ENCODE measurements at places on chromosomes 5 and 9.

DNA sequence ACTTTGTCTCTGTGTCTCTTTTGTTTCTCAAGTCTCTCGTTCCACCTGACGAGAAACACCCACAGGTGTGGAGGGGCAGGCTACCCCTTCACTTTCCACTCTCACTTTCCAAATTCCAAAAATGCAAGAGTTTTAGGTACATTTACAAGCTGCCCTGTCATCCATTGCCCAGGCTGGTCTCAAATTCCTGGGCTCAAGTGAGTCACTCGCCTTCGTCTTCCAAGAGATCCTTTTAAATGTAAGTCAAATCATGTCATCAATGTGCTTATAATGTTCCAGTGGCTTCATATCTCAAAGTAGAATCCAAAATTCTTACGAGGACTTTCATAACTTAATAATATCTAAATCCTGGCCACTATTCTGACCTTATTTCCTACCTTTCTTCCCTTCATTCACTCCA, 20.4 kb upstream of the UGCG start:
- DNase-seq, result no peak

DNA sequence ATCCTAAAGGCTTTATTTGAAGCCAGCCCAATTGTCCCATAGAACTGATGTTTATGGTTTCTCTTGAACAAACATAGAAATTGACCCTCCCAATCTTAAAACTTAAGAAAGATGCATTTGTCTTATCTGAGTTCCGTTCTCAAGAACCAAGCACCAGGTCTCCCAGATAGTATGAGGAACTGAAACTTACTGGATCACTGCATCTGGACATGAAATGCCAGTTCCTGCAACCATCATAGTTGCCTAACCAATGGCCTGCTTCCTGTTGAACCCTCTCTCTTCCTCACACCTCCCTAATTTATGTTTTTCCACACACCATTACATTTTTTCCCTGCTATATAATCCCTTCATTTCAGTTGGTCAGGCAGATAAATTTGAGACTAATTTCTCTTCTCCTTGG, 478.9 kb downstream of the HTR1A start:
- no peak for DNase-seq

GRCh38 chr9:137168573-137168903, 1.3 kb downstream of the LRRC26 start:
- DNase-seq, result no peak

- no peak for DNase-seq
Observed at GRCh38 chr9:14957109-14957508, 46.9 kb upstream of the FREM1 start.

GRCh38 chr5:2752059-2752820, 763 bp upstream of the IRX2 start:
- DNase-seq, result peak; percentile 88

GRCh38 chr5:58466939-58467338, 7.1 kb upstream of the PLK2 start:
- peak; percentile 27 for DNase-seq

GRCh38 chr9:37801959-37802711, 1.5 kb downstream of the DCAF10 start:
- DNase-seq, result no peak

GRCh38 chr5:10586555-10586954, 22.7 kb downstream of the ANKRD33B start:
- no peak for DNase-seq

DNA sequence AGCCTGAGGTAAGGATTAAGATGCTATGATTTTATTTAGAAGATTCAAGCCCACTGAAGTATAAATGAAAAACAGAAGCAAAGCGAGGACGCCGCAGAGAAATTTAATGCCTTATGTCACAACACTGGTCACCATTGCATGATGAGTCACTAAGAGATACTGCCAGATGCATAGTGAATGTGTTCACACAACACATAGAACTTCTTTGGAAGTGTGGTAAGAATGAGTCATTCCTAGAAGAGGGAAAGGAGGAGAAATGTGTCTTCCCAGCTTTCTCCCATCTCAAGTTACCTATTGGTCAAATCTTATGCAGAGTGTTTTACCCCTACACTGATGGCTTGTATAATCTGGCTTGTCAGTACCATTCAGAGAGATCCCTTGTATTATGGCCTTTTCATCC, 465.3 kb upstream of the ARRDC3 start:
- DNase-seq, result peak; percentile 10

GRCh38 chr5:134553821-134554267, 28.4 kb downstream of the JADE2 start:
- no peak for DNase-seq

DNA sequence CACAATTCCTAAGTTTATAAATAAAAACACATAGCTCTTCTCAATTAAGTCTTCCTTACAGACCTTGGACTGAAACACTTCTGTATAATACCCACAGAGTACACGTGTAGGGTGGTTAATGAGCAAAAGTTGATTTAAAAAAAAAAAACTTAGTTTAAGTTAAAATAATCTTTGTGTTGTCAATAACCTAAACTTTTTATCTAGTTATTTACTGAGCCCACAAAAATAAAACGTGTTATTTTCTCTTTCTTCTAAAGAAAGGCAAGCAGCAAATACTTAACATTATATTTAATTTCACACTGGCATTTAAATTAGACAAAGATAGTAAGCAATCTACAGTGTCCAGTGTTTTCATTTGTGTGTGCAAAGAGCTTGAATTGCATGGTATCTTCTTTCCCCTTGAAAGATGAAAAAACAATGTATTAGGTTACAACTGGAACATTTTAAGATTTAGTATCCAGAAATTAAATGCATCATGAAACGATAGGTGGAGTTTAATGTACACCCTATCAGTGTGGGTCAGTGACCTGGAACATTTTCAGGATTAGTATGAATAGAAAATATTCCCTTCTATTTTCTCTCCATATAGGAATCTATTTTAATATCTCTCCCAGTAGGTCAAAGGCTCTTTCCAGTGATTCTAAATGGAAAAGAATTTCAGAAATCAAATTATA, 1014.8 kb downstream of the NR2F1-AS1 start:
- no peak for DNase-seq

DNA sequence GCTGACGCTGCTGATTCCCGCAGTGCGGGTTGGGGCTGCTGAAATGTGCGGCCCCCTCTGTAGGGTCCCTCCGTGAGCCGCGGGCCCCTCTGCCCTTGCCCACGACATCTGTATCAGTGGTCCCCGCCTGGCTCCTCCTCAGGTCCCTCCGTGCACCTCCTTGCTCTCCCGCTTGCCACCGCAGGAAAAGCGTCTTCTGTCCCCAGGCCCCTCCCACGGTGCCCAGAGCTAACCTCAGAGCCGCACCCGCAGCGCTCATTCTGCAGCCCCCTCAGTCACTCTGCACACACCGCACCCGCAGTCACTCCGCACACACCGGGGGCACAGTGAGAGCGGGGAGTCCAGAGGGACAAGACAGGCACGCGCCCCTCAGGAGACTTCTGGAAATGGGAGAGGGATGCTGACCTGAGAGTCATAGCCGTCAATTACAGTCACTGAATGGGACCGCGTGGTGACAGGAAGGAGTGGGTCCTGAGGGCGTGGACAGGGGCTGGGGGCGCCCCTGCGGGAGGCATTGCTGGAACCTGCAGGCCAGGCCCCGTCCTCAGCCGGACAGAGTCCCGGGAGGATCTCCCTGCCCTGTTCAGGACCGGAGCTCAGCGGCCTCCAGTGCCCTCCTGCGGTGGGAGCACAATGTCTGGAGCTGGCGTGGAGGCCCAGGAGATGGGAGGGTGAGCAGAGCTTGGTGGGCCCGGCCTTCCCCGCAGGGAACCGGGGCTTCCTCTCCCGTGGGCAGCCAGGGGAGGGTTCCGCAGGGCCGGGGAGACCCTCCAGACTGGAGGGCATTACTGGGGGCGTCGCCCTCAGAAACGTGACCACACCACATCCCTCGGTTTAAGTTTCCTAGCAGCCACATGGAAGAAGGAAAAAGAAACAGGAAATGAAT, 66.1 kb upstream of the CTSL start:
- DNase-seq, result no peak

- DNase-seq, result no peak
Observed at GRCh38 chr5:81789033-81789432, 38.1 kb upstream of the SSBP2 start.

DNA sequence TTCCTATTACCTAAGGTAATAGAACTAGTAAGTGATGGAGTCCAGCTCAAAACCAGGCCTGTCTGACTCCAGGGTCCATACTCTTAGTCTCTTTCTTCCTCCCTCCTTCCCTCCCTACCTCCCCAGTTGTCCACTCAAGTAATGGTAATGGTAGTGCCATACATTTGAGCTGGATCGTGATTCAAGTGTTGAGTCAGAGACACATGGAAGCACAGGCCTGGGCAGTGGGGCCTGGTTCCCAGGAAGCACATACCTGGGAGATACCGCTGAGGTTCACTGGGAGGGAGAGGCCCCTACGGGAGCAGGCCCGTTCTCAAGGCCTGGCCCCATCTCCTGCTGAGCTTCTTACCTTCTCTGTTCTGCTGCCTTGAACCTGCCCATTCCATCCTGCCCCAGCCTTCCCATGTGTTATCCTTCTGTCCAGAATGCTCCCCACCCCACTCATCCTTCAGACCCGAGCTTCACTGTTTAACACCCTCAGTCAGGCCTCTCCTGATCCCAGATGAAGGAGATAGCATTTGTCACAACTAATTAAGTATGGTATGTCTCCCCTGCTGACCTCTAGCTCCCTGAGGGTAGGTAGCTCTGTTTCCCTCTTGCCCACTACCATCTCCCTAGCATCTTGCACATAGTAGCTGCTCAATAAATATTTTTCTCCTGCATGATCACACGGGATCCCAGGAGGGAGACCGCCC, 13.8 kb downstream of the URM1 start:
- no peak for DNase-seq

- DNase-seq, result peak; percentile 41
Observed at GRCh38 chr5:115343855-115344254, 47.4 kb upstream of the CCDC112 start.

DNA sequence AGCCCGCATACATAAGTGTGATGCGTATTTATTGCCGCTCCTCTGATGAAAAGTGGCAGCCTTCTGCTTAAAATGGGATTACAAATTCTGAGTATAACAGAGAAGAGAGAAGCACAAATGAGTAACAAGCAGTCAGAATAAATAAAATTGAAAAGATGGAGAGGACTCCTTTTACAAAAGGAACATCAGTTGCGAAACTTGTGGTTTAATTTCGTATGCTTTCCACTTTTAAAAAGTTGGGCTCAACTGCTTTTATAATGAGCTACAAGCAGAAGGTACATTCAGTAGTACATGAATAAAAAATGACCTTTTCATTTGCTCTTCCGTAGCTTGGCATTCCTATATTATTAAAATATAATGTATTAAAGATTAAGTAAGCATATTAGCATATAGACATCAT, 320.0 kb downstream of the FBXL17 start:
- peak; percentile 21 for DNase-seq

- DNase-seq, result no peak
Observed at GRCh38 chr5:121795511-121795910, 56.2 kb upstream of the FTMT start.

DNA sequence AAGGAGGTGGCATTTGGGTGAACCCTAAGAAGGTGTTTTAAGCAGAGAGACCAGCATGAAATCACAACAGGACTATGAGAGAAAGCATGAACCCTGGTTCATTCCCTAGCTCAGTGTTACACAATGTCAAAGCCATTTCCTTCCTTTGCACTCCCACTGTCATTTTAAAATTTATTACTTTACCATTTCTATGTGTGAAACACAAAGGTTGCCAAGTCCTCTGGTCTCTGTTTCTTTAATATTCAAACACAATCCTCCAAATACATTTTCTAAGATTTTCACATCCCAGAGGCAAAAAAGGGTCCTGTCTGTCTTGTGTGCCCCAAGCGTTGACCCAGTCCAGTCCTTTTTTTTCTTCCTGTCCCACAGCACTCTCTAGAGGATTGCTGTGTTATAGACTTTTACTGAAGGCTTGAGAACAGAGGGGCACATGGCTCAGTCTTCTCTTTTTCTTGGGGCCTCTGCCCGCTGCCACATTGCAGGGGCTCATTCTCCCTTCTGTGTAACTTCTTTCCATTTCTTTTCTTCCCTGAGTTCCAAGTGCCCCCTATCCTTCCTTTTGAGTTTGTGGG, 78.6 kb upstream of the SLC28A3 start:
- DNase-seq, result no peak

GRCh38 chr9:89743216-89743572, 138.4 kb downstream of the GADD45G start:
- DNase-seq, result no peak

DNA sequence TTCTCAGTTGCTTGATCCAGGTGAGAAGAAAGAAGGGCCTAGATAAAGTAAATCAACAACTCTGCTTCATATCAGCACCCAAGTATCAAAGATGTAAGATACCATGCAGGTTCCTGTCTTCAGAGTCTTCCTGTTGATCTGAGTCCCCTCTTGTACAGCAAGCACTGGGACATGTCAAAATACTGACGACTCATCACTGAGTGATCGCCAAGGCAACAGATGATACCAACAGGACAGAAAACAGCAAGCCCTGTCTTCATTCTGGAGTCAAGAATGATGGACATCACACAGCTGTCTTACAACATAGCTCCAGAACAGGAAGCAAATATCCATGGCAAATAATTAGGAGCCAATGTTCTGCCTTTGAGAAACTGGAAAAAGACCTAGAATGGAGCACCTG, 83.7 kb downstream of the TARS1 start:
- DNase-seq, result no peak

DNA sequence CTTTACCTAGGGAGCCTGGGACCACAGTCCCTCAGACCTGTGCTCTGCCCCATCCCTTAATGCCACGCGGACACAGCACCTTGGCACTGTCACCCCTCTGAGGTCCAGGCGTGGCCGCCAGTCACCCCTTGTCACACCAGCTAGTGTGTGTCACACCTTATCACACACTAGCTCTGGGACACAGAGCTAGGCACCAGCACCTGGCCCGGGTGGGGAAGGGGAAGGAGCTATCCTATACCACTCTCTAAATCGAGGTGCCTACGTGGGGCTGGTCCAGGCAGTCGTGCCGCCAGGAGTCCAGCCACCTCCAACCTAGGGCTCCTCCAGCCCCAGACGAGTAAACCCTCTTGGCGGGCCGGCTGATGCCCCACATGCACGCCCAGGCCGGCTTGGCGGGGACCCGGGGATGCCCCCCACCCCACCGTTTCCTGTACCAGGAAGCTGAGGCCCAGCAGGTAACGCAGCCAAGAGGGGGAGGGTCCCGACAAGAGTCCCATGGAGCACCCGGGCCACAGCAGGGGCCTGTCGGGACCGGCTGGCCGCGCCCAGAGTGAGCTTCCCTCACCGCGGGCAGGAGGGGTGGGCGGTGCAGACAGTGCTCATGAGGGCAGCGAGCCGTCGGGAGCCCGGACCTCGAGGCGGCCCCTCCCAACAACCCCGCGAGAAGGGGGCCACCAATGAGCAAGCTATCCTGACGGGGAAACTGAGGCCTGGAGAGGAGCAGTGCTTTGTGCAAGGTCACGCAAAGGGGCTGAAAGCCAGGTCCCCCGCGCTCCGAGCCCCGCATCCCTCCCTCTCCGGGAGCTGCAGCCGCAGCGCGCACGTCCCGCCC, 550 bp downstream of the CORO2A start:
- peak; percentile 50 for DNase-seq
